ENCODE measurements at places on chromosomes 5 and 9.

DNA sequence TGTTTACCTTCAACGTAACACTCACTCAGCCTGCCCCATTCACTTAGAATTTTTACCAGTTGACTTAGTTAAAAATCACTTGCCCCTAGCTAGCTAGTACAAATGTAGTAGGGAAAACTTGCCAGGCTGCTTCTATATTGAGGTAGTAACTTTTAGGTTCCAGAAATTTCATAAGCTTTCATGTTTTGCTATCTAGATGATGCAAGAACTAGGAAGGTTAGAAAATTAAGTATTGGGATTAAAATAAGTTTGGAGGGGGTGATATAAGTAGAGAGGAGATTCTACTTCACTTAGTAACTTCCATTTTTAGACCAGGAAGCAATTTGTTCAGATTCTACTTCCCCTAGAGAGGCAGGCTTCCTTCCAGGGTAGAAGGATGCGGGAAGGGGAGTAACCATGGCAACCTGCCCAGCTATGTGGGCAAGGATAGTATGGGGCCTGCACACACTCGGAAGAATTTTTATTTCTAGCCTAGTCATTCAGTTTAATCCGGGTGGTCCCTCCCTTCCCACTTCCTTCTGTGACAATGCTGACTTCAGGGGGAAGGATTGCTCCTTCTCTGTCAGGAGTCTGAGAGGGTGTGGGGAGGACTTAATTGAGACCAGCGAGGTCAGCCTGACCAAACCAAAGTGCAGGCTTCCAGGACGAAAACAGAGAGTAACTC is 4.2 kb downstream of the DAB2 start:
- no peak for DNase-seq

DNA sequence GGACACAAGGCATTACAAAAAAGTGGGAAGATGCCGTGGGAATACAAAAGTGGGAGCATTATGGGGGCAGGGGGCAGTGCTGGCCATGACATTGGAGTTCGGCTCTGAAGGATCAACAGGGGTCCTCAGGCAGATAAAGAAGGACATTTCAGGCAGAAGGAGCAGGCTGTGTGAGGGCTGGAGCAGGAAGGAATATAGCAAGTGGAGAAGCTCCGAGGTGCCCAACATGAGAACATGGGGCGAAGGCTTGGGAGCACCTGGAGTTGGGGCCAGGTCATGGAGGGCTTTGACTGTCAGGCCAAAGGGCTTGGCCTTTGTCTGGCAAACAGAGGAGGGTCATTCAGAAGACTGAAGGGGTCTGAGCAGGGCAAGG is 2.5 kb downstream of the B4GALT7 start:
- DNase-seq = no peak

GRCh38 chr5:140365282-140365681 is 5.3 kb downstream of the SLC4A9 start:
- DNase-seq = no peak

GRCh38 chr5:20266066-20266465 is 278.1 kb upstream of the CDH18 start:
- DNase-seq = no peak

DNA sequence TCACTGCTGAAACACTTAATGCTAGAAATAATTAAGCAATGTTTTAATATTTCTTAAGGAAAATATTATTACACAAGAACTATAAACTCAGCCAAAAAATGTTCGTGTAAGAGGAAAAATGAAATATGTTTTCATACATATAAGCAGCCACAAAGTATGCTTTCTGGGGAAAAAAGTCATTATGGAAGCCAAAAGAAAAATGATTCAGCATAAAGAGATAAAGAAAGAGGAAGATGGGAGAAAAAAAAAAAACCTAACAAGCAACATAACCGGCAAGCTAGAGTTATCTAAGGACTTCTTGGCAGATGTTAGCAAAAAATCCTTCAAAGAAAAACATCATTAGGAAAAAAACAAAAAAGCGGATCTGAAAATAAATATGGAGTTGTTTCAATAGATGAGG is 179.1 kb downstream of the MUSK start:
- DNase-seq = no peak

DNA sequence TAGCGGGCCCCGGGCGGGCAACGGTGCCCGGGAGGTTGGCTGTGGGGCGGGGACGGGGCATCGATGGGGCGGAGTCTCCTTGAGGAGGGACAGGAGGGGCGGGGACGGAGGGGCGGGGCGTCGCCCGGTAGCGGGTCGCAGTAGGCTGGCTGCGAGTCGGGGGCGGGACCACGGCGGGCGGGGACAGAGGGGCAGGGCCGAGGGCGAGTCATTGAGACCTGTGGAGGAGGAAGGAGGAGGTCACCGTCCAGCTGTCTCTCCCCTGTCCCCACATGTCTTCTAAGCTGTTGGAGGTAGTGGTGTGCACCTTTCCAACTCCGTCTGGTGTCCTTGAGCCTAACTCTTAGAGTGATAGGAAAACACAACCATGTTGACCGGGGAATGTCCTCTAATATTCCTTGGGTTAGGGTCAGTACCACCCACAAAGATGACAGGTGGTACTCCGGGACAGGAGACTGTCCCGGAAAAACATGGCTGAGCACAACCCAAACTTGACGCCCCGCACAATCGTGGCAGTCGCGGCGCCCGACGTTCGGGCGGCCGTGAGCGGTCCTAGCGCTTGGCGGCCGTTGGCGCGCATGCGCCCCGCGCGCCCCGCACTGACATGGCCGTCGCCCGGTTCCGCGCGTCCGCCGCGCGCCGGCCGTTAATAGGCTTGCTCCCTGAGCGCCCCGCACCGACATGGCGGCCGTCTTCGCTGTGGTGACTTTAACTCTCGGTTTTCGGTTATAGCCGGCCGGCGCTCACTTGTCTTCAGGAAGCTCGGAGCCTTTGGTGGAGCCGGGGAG is at the start of the genes CRAT and PTPA:
CRAT (minus strand) TSS at position 54 of the 788 bp plus-strand sequence. CDS start 284 bp downstream, outside the sequence.
PTPA (plus strand) TSS at position 676 of the 788 bp plus-strand sequence. CDS start 186 bp downstream, outside the sequence.
- peak; percentile 63 for DNase-seq

DNA sequence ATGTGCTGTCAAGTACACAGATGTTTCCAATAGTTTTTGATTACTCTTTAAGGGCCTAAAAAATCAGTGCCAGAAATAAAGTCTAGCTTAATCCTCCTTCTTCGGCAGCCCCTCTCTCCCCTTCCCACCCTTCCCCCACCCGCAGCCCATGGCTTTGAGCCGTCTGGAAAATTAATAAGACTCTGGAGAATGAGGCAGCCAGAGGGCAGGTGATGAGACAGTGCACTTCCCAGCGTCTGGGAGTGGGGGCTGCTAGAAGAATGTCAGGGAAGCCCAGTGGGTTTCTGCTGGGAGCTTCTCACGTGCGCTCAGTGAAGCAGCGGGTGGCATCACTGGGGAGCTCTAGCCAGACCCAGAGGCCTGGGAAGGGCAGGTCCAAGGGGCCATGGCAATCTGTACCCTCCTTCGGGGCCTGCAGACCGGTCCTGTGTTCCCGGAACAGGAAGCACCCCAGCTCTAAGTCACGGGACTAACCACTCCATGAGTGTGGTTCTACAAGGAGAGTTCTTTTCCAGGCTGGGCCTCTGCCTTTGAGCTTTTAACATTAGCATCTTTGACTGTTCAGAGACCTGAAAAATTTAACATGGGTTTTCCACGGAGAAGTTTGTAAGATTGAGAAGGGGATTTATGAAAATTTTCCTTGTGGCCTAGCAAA is 164.8 kb upstream of the OTULINL start:
- no peak for DNase-seq

DNA sequence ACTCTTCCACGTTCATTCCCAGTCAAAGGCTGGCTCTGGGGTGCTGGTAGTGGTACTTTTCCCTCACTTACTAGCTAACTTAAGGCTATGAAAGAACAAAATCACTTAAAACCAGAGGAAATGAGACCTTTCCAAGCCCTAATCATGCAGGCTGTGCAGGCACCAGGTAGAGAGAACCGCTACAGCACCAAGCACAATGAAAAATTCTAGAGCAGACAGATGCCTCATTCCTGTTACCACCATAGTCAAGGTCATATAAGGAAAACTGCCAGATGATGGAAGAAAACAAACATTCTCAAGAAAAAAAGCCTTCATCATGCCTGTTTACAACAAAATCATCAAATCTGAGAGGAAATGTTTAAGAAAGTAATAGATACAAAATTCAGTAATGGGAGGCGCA is 374.4 kb upstream of the PDE4D start:
- DNase-seq = no peak

DNA sequence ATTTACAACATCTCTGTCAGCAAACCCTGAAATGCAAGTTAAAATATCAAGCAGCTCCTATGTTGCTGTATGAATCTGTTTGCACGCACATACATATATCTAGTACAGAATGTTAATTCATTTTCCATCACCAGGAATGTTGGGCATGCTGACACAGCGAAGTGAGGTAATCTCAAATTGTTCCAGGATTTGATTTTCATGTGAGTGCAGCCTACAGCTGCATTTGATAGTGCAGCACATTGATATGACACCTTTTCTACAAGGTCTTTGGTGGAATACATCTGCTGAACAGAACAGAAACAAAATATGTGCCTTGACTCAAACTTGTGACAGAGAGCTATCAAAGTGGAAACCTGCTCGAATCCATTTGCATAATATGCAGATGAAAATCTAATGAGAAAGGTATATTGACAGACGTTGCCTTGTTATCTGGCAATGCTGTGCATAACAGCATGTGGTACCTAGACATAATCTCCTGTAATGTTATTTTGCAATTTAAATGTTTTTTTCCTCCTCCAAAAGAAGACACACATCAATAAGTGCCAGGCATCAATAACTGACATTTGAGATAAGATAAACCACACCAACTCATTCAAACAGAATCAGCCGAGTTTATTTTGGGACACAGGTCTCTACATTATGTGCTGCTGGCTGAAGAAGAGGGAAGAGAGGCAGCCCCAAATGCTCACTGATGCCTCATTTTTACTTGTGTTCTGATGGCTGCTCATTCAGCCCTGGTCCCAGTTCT is 512.2 kb downstream of the ZNF608 start:
- no peak for DNase-seq

- no peak for DNase-seq
These were observed 6.1 kb downstream of the GLIPR2 start for GRCh38 chr9:36142510-36143244.

- DNase-seq = no peak
These were observed 1.7 kb downstream of the IFNA10 start for GRCh38 chr9:21205204-21205603.

DNA sequence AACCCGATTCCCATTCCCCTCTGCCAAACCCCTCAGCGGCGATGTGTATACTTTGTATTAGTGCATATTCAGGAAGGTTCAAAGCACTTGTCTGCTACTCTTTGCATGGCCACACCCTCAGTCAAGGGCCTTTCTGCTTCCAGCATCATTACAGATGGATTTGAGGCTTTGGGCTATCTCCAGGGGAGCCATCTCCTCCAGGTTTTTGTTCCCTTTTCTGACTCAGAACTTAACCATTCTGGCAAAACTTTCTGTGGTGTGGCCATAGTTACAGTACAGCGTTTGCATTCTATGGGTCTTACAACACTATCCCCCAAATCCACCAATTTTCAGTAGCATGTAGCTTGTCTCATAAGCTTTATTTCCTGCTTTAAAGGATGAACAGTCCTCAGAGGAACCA is 36.0 kb upstream of the SVEP1 start:
- no peak for DNase-seq

GRCh38 chr9:93083592-93084470 is 12.2 kb upstream of the CARD19 start:
- no peak for DNase-seq

DNA sequence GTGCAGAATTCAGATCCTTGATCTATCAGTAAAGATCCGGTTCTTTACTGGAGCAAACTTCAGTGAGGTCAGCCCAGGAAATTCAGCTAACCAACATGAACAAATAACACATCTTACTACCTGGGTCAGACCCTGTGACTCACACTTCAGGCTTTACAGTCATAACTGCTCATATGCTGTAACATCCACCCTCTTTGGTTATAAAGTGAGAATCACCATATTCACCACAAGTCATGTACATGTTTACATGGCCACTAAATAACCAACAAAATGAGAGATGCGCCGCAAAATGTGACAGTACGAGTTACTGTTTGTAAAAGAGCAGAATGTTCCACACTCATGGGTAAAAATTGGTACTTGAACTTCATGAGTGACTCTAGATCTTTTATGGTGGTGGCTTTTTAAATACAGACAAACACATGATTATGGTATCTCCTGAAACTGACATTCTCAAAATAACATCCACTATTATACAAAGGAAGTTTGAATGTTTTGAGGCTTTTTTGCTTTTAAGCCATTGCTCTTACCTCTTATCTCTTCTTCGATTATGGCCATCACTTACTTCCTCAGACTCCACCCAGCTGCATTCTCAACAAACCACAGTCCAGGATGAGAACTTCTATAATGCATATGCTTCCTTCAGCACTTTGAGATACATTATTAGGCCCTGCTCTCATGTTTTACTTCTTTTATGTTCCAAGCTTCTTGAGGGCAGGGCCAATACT is 516.6 kb downstream of the RAB3C start:
- no peak for DNase-seq

Data from NCI-H2081 treated with DMSO at 0.1 percent for 48 hours (cell line).